Activated CD4-positive, alpha-beta T cell treated with anti-CD3 and anti-CD28 coated beads, Interleukin-2, Interleukin-6, amounts not matched to agents 100 ng/mL and 50 ng/mL, durations not matched to agents 16 hours and 8 hours (primary cell): ENCODE measurements at places on chromosomes 6 and 20.

- peak; percentile 74 for DNase-seq
Measured at GRCh38 chr20:44979090-44979621, 12.8 kb downstream of the STK4 start.

DNA sequence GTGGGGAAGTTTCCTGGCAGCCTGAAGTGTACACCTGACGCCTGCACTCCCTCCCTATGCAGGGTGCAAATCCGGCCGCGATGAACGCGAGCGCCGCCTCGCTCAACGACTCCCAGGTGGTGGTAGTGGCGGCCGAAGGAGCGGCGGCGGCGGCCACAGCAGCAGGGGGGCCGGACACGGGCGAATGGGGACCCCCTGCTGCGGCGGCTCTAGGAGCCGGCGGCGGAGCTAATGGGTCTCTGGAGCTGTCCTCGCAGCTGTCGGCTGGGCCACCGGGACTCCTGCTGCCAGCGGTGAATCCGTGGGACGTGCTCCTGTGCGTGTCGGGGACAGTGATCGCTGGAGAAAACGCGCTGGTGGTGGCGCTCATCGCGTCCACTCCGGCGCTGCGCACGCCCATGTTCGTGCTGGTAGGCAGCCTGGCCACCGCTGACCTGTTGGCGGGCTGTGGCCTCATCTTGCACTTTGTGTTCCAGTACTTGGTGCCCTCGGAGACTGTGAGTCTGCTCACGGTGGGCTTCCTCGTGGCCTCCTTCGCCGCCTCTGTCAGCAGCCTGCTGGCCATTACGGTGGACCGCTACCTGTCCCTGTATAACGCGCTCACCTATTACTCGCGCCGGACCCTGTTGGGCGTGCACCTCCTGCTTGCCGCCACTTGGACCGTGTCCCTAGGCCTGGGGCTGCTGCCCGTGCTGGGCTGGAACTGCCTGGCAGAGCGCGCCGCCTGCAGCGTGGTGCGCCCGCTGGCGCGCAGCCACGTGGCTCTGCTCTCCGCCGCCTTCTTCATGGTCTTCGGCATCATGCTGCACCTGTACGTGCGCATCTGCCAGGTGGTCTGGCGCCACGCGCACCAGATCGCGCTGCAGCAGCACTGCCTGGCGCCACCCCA, 1.2 kb downstream of the GPR6 start:
- DNase-seq, result no peak

DNA sequence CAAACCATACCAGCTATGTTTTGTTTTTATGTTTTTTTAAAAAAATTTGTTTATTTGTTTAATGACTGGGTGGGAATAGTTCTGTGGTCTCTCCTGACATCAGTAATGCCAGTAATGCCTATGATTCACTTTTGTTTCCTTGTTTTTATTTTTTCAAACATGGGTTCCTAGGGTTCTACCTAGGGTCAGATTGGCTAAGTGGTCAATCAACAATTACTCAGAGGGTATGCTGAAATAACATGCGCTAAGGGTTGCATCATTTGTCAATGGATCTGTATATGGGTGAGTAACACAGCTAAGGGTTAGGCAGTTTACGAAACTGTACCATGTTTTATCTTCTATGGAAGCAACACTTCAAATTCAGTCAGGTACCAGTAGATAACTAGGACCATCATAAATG, 583.8 kb upstream of the GJE1 start:
- no peak for DNase-seq

DNA sequence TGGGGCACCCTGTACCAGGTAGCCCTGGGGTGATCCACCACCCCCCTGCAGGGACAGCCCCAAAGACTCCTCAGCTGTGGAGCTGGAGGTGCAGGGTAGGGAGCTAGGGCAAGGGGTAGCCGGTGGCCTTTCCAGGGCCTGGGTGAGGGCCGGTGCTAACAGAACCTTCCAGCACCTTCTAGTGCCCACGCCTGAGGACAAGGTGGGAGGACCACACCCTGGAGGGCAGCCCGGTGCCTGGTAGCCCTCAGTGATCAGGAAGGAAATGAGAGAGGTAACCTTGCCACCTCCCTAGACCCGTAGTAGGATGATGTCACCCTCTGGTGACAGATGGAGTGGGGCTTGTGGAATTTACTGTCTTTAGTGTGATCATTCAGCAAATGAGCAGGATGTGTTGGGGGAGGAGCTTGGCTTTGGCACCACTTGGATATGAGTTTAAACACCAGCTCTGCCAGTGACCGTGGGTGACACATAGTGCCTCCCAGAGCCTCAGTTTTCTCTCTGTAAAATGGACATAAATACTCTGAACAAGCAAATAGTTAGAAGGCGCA, 187.7 kb downstream of the NFATC2 start:
- DNase-seq, result peak; percentile 32

- no peak for DNase-seq
Measured at GRCh38 chr20:4829514-4830215, 108.0 kb downstream of the PRND start.

DNA sequence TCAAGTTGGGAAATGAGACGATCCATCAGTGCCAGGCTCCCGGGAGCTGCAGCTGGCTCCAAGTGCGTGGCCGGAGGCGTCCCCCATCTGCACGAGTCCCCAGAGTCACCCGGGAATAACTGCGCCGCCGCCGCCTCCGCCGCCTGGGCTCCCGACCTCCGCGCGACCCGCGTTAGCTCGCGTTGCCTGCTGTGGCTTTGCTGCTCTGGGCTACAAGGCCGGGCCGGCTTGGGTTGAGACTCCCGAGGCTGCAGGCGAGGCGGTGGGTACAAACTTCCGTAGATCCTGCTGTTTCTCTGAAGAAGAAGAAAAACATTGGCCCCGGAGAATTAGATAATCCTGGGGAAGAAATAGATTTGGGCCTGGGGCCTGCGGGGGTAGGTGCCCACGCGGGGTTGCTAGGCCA, 7.4 kb upstream of the LAMP5 start:
- no peak for DNase-seq

- no peak for DNase-seq
Measured at GRCh38 chr20:20562507-20562906, 149.9 kb downstream of the RALGAPA2 start.

DNA sequence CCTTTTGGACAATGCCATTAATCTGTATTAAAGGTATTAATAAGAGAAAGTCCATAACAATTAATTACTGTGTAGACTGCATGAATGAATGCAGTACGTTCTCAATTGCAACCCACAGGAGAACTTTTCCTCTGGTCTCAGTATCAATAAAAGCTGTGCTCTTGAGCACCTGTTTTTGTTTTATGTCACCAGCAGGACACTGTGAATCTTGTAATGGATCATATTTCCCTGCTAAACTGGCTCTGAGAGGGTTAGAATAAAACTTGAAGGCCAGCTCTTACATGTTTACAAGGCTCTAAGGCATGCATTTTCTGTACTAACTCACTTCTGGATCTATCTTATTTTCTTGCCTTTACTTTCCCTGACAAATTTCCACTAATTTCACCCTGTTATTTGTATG, 214.3 kb upstream of the PLN start:
- DNase-seq, result no peak

DNA sequence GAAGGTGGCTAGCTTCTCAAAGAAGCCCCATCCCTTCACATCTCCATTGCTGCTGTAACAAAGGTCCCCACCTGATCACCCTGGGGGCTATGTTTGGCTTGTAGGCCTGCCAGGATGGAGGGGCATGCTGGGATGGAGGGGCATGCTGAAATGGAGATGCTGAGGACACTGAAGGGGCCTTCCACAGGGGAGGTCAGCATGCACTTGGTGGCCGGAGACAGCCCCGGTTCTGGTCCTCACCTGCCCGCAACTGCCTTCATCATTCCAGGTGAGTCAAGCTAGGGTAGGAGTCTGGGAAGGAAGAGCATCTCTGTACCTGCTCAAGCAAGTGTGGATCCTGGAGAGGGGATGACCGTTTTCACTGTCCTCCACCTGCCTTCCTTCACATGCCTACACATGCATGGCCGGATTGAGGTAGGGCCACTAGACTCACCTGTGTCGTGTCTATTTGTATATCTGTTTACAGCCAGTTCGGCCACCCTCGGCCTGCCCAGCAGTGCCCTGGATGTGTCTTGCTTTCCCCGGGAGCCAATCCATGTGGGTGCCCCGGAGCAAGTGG, 6.0 kb downstream of the L3MBTL1 start:
- DNase-seq, result no peak

DNA sequence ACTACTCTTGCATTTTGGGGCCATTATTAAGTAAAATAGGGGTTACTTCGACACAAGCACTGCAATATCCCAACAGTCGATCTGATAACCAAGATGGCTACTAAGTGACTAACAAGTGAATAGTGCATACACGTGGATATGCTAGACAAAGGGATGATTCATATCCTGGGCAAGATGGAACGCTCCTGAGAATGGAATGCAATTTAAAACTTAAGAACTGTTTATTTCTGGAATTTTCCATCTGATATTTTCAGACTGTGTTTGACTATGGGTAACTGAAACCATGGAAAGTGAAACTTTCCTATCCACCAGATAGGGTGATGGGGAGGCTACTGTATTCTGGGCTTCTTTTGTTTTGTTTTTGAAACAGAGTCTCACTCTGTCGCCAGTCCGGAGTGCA, 66.5 kb downstream of the ILRUN start:
- DNase-seq, result no peak

DNA sequence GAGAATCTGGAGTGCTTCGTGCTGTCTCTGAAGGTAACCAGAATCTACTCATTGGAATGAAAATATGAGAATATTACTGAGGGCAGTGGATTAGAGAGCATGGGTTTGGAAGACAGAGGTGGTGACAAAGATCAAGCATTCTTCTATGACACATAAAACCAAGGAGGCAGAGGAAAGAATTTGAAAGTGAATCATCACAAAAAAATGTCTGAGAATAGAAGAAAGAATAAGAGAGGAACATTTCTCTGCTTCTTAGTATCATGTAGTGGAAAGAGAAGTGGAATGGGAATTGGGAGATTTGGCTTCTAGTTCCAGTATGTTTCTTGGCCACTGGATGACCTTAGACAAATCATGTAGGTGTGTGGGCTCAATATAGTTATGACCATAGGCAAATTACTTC, 474.0 kb downstream of the TFAP2B start:
- no peak for DNase-seq

- DNase-seq, result no peak
Measured at GRCh38 chr6:17392978-17393891, at the start of gene CAP2. Gene CAP2, plus strand, starts transcription at chr6:17393595. Its CDS starts 27,961 bp downstream, at chr6:17421556.

DNA sequence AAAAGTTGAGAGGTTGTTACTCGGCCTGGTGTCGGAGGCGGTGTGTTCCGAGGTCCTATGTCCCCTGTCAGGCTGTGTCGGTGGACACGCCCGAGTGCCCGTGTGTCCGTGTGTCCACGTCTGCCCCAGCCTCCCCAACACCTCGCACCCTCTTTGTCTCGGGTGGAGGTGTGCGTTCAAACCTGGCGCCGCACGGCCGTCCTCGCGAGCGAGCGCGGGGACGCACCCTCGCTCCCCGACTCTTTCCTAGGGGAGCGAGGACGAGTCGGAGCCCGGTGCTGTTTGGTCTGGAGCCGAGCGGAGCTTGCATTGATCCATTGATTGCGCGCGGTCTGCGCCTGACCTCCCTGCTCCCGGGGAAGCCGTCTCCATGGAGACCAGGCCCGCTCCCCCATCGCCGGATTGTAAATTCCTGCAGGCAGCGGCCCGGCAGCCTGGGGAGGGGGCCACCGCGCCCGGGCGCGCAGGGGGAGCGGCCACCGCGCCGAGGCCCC, 411 bp upstream of the SCUBE3 start:
- no peak for DNase-seq

DNA sequence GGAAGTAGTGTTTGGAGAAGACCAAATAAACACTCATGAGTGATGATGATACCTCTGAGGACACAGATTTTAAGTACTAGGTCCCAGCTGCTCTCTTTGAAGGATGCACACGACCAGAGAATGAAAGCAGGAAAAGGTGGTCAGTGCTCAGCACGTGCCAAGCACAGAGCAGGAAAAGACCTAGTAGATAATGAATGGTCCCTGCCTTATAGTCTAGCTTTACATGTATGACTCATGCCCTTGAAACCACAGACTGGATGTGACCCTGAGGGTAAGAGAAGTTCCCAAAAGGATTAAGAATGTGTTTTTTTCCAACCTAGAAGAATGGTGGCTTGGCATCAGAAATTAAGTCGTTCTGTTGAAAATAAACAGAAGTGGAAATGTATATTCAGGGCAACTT, 2.8 kb upstream of the MC3R start:
- no peak for DNase-seq
